SW 1271 (cell line): ENCODE measurements at places on chromosomes 5 and 9.

- no peak for DNase-seq
Observed at GRCh38 chr5:58675341-58675740, 92.5 kb downstream of the RAB3C start.

DNA sequence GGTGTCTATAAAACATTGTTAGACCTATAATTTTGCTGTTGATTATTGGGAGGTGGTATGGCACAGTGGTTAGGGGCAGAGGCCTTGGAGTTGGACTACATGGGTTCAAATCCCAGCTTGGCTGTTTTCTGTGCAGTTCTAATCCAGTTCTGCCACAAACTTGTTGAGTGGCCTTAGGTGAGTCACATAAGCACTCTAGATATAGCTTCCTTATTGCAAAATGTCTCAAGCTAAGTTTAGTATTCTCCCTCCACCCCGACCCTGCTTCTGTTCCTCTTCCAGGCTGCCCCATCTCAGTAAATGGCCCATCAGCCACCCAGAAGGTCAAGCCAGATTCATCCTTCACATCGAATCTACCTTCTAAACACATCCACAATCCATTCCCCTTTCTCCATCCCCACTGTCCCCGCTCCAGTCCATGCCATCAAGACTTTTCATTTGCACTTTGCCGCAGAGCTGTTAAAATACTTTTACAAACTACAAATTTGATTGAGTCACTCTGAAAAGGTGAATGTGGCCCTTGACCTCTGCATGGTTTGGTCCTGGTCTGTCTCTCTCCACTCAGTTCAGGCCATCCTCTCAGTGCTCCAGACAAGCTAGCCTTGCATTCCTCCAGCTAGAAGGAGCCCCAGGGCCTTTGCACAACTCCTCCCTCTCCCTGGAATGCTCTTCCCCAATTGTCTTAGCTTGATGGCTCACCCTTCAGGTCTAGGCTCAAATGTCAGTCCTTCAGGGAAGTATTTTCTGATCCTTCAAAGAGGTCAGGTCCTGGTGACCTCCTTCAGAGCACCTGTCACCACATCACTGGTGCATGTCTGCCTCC lies 10.0 kb upstream of the HDHD3 start:
- DNase-seq = no peak

DNA sequence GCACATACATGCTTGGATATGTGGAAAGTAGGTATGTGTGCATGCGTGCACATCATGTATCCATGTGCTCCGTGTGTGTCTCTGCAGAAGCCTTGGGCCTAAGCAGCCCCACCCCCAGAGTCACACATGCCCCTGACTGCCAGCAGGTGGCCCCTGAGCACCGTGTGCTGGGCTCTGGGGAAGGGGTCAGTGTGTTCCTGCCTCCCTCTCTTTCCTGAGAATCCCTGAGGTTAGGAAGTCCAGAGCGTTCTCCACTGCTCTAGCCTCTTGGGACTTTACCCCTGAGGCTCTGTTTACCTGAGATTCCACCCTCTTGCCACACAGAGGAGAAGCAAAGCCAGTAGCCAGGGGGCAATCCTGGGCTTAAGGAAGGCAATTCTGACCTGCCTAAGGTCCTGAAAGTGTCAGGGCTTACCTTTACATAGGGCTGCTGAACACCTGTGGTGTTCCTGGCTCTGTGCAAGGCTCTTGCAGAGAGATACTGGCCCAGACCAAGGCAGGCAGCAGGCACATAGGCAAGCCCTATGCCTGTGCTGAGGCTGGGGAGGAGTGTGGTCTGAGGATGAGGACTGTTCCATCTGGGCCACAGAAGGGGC lies 207.3 kb downstream of the TMEM38B start:
- DNase-seq = peak; percentile 31

- DNase-seq = no peak
Observed at GRCh38 chr9:71446473-71447411, 321.6 kb downstream of the CEMIP2 start.

DNA sequence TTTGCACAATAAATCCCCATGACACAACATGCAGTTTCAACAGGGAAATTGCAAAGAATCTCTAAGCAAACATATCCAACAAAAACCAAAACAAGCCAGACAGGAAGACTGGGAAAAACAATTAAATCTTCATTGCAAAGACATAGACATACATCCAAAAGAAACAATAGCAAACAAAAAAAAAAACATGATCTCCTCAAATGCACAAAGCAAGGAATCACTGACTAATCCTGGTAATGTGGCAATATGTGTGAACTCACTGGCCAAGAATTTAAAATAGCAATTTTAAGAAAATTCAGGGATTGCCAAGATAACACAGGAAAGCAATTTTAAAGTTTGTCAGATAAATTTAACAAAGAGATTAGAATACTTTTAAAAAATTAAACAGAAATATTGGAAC lies 520.1 kb upstream of the SMC2 start:
- DNase-seq = no peak

DNA sequence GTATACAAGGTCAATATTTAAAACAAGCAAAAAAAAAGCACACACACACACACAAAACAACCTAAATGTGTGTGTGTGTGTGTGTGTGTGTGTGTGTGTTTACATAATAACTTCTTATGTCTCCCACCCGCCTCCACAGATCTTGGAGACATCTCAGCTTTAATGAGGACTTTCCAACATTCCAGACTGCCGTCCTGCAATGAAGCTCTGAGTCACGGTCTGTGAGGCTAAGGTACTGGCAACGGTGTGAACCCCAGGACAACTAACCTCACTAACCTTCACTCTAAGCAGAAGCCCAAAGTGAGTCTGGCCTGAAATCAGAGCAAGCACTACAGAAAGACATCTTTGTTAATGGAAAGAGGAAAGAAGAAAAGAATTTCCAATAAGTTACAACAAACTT lies 22.3 kb downstream of the ZNF474 start:
- no peak for DNase-seq

- DNase-seq = no peak
Observed at GRCh38 chr9:116270546-116270945, 117.0 kb downstream of the PAPPA start.

DNA sequence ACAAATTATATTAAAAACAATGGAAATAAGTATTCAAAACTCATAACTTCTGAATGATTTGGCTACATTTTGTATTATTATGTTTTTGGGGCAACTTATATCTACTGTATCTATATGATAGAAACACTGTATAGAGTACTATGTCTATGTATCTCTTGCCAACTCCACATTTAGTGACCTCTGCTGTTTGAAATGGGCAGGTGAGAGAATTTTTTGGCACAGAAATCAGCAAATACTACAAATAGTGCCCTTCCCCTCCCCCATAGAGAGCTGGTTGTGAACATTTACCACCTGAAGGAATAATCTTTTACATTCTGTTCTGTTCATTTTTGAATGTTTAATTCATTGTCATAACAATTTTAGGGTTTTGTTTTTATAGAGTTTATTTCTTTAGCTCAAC lies 545.3 kb downstream of the PDE4D start:
- DNase-seq = peak; percentile 20

DNA sequence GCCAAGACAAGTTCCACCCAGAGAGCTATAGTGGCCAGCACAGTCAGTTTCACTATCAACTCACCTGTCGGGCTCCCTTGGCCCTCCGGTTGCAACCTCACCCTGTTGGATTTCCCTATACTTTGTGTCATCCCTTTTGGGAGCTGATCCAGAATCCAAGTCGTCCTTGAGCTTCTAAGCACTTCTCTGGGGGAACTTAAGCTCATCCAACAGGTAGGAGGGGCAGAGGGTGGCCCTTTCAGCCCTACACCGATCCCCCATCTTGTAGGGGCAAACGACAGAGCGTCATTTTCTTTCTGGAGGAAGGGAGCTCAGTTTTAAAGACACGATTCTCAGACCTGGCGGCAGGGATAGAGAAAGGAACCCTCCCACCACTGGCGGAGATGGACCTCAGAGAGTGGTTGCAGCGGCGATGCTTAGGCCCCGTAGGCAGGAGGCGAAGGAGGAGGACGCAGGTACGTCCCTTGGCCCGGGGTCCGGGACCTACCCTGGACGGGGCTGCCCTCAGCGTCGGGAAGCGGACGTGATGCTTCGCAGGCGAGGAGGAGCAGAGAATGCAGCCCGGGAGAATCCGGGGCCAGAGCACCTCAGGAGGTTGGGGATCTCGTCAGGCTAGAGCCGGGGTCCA lies 519 bp downstream of the ZER1 start:
- no peak for DNase-seq

DNA sequence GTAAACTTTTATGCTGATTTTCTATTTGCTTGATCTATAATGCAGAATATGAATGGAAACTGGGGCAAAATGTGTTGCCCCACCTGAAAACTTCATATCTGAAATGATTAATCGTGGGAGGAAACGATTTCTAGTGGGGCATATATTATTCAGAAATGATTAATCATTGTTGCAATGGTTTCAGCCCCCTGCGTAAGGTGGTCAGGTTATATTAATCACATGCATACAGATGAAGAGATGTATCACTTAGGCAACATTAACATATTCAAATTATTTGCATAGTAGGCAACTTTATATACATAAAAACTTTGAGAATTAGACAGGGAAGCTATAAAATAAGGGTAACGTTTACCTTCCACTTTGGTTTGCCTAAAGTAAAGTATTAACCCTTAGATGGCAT lies 49.8 kb downstream of the LSM11 start:
- DNase-seq = no peak

GRCh38 chr9:38422555-38423260 lies 1.5 kb downstream of the IGFBPL1 start:
- no peak for DNase-seq

DNA sequence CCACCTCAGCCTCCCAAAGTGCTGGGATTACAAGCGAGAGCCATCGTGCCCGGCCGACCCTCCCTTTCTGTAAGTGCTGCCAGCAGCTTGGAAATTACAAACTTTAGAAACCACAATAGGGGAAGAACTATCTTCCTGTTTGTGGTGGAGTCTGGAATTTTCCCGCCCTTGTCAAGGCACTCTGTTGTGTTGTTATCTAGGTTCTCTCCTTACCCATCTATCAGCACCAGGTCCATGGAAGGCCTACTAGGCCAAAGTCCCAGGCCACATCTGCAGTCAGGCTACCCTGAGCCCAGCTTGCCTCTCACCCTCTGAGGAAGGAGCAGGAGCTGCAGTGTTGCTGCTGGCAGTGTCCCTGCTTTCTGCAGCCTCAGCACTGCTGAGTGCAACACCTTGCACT lies 214.9 kb downstream of the MCTP1 start:
- DNase-seq = no peak

- no peak for DNase-seq
Observed at GRCh38 chr5:1754531-1755220, 45.0 kb downstream of the MRPL36 start.

- DNase-seq = no peak
Observed at GRCh38 chr9:92931606-92932005, 15.7 kb upstream of the FGD3 start.

GRCh38 chr9:123929177-123929869 lies 603 bp downstream of the DENND1A start:
- no peak for DNase-seq

DNA sequence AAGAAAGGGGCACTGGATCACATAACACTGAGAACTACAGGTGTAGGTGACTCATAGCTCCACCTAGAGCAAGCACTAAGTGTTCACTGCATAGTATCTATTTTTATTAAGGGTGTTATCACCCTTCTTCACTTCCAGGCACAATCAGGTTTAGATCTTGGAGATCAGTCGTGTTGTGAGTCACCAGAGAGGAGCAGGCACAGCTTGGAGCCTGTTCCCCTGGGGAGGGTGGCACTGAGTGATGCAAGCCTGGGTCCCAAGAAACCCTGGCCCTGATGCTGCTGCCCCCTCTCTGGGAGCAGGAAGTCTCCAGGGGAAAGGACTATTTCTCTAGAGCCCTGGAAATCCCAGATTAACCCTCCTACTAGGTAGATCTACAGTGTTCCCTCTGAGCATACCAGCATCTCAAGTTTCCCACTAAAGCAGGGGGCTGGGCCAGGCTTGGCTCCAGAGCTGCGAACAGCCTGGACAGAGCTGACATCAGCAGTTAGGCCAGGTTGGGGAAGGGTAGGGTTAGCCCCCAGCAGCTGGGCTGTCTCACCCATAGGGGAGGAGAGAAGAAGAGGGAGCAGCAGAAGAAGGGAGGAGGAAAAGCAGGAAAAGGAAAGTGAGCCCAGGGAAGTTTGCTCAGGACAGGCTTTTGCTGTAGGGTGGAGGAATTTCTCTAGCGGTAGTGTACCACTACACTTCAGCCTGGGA lies 28.1 kb upstream of the SPINK4 start:
- DNase-seq = no peak

- no peak for DNase-seq
Observed at GRCh38 chr5:36414869-36415282, 113.2 kb upstream of the RANBP3L start.

- peak; percentile 24 for DNase-seq
Observed at GRCh38 chr5:96080557-96080956, 118.9 kb upstream of the ELL2 start.

DNA sequence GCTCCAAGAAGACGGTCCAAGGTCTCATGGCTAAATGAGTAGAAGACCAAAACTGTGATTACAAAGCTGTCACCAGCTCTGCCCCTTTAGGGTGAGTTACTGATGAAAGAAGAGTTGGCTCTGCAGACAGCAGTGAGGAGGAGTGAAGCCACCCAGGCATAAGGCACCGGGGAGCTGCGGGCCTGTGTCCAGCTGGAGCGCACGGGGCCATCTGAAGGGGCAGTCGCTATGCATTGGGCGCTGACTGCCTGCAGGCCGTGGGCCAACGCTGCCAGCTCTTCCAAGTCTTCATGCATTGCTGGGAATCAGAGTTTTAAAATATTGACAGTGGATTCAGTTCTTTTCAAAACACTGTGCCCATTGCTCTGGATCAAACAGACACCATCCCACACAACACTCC lies 70.3 kb downstream of the DAPK1 start:
- DNase-seq = no peak

DNA sequence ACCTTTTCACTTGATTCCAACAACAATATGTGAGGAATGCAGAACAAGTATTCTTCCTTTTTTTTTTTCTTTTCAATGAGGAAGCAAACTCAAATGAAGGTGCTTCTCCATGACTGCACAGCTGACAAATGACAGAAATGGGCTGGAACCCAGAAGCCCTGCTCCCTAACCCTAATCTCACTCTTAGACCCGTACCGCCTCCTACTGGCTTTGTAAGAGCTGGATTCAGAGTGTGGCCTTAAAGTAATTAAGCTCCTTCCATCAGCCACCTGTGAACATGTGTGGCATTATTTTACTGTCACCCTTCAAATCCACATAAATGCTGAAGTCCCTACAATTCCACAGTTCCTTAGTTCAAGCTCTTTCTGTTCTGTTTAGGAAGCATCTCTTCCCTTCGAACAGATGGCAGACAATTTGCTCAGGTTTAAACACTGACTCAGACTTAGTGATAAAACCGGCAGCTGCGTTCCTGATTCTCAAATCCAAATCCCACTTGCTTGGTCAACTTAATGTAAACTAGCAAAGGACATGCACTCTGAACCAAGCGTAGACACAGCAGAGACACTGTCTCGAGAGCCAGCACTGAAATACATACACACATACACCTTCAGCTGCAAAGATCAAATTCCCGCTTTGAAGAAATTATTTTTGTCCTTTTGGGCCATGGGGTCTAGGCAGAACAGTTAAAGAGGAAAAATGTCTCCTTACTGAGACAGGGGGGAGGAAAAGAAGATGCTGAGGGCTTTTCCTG lies 316.7 kb upstream of the TLE4 start:
- no peak for DNase-seq

GRCh38 chr9:131715906-131716305 lies 24.0 kb downstream of the RAPGEF1 start:
- no peak for DNase-seq
